ENCODE measurements at places on chromosomes 12 and 14.

DNA sequence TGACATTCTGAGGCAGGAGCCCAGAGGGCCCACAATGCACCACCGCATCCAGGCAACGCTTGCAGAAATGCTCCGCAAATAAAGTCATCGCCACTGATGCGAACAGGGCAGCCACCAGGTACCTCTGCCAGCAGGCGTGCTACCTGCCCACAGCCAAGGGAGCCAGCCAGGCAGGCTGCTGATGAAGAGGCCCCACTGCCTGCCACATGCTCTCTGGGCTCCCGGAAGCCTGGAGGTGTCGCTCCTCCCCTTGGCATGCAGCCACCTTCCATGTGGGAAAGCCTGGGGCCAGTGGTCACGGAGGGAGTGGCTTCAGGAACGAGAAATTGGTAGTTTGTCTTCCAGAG is 14.7 kb downstream of the GPR132 start:
- DNase-seq, result peak; percentile 44

GRCh38 chr12:28939427-28939826 is 209.7 kb upstream of the FAR2 start:
- DNase-seq, result no peak

- no peak for DNase-seq
These were observed 64.9 kb downstream of the DDX51 start for GRCh38 chr12:132079200-132079599.

- DNase-seq, result no peak
These were observed 119.6 kb downstream of the MED13L start for GRCh38 chr12:116157845-116158267.

GRCh38 chr12:69027411-69027881 is 94.5 kb upstream of the CPM start:
- DNase-seq, result no peak

DNA sequence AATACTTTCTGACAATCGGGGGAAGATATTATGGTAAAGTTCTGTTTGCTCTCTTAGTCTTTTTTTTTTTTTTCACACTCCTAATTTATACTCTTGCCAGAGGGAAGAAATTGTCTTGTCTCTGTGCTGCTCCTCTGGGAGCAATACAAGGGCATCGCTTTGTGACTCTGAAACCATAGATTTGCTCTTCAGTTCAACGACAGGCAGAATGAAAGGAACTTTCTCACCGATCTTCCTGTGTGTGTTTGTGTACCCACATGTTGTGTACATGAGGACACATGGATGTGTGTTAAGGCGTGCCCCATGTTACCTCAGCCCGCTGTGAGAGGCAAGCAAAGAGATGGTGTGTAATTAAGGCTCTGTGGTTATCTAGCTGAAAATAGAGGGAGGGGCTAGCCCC is 457.6 kb downstream of the EGLN3 start:
- no peak for DNase-seq

- no peak for DNase-seq
These were observed 106.9 kb downstream of the STXBP6 start for GRCh38 chr14:24943024-24943423.

GRCh38 chr12:71840231-71840847 is 780 bp downstream of the TBC1D15 start:
- DNase-seq, result peak; percentile 45

DNA sequence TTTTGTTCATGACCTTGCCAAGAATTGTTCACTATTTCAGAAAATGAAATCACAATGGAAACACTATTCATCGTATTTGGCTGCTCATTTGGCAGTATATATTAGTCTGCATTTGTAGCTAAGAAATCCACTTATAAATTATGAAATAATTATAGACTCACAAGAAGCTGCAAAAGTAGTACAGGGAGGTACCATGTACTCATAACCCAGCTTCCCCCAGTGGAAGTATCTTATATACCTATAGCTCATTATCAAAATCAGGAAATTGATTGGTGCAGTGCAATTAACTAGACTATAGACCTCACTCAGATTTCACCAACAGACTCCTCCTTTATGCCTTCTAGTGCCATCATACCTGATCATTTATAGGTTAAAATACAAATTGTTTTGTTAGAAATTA is 178.8 kb upstream of the VASH1 start:
- no peak for DNase-seq

DNA sequence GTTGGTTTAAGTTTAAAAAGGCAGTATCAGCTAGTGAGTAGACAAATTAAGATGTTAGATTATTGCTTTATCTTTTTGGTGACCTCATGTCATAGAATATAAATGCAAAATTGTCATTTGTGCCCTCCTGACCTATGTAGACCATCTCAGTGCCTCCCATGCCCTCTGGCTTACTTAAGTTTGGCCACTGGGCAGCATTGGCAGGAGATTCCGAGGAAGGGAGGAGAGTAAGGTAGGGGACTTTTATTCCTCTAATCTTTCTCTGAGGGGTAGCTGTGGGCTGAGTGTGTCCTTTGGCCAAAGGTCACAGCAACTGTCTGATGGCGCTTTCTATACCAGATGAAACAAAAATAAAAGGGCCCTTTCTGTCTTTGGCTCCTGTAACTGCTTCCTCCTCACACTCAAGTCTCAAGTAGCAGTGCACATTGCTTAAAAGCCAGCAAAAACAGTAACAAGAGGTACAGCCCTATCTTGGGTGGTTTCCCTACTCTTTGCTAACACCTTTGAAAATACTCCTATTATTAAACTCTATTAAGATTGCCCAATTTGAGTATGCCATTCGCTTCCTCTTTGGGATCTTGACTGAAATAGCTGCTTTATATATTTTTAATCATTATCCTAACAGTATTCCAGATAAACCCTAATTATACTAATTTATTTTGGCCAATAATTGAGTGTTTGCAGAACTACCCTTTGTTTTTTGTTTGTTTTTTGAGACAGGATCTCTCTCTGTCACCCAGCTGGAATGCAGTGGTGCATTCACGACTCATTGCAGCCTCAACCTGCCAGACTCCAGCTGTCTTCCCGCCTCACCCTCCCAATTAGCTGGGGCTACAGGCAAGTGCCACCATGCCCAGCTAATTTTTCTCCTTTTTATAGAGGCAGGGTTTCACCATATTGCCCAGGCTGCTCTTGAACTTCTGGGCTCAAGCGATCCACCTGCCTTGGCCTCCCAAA is 56.5 kb upstream of the KCNH3 start:
- DNase-seq, result no peak

DNA sequence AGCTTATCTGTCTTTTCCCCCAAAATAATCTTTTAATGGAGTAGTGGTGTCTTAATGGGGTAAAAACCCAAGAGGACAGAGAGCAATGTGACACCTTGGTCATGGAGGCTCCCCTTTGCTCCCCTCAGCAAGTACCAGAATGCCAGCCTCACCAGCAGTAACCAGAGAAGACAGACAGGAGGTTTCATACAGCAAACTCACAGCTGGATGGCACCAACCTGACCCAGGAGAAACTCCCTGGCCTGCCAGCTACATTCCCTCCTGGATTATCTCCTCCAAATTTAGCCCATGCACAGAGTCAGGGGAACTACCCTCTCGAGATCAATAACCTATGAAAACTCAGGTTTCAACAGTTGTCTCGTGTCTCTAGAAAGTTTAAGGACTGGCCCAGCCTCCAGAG is 15.9 kb downstream of the BHLHE41 start:
- no peak for DNase-seq

DNA sequence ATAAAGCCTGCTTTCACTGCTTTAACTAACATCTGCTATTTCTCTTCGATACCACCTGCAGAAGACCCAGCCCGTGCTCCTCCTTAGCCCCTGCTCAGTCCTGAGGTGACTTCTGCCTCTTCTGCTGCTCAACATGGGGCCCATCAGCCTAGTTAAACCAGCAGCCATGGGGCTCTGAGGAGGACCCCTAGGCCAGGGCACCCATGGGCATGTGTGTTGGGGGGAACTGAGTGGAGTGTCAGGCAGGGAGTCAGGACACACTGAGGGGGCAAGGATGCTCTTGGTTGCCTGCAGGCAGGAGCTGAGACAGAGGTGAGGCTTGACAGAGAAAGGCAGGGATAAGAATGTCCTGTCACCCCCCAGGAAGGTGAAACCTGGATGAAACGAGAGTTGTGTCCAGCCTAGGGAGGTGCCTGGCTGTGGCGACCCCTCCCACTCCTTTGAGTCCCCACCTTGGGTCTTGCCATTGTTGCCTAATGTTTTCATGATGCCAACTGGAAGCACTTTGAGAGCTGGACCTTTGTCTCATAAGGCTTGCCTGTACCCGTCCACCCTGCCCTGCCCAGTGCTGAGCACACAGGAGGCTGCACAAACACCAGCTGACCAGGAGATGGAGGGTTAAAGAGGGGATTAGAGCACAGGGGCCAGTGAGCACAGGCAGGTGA is 12.5 kb upstream of the RABGGTA start:
- DNase-seq, result no peak

- DNase-seq, result no peak
These were observed 16.2 kb downstream of the OTX2 start for GRCh38 chr14:56794088-56794556.

DNA sequence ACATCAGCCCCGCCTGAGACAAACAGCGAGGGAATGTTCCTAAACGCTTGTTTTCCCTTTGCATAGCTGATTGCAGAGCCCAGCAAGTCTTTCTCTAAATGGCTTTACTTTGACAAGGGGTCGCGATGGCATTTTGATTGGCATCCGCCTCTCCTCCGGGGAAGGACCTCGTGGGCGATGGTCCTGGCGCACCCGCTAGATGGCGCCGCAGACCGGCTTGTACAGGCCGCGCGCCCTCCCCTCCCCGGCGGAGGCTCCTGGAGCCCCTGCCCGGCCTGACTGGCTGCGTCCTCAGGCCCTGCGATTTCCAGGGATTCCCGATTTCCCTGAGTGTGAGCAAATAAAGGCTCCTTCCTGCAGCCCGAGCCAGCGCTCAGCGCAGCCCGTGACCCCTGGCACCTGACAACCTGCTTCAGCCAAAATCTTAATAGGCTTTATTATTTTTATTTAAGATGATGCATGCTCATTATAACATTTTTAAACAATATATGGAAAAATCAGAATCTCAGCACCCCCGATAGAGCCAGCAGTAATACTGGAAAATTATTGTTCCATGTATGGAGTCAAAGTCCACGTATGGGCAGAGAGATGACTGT is 468.3 kb downstream of the AACS start:
- peak; percentile 14 for DNase-seq

- no peak for DNase-seq
These were observed 6.6 kb downstream of the CAPRIN2 start for GRCh38 chr12:30748147-30748546.

DNA sequence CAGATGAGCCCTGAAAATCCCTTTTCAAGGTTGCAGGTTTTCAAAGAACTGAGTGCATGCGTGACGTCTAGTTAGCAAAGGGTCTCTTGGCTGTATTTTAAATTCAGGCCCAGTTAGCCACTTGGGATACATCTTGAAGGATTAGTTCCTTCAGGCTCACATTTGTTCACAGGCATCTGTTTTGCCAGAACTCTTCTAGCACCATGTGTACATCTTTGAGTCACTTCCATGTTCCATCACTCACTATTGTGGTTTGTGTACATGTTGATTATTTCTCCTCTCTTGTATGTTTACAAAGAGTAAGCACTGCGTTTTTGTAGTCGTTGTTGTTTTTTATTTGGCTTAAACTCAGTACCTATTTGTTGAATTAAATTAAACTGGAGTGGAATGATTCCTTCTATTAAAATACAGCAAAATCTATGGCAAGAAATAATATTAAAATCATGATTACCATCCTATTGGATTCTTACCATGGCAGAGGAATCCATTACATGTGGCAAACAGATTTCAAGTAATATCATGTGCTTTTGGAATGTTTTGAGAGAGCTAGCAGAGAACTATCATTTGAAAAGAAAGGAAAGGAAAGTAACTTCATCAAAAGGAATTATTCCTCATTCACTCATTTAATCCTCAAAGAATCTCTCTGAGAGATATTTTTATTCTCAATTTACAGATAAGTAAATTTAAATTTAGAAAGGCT is 438.9 kb upstream of the FAR2 start:
- no peak for DNase-seq

DNA sequence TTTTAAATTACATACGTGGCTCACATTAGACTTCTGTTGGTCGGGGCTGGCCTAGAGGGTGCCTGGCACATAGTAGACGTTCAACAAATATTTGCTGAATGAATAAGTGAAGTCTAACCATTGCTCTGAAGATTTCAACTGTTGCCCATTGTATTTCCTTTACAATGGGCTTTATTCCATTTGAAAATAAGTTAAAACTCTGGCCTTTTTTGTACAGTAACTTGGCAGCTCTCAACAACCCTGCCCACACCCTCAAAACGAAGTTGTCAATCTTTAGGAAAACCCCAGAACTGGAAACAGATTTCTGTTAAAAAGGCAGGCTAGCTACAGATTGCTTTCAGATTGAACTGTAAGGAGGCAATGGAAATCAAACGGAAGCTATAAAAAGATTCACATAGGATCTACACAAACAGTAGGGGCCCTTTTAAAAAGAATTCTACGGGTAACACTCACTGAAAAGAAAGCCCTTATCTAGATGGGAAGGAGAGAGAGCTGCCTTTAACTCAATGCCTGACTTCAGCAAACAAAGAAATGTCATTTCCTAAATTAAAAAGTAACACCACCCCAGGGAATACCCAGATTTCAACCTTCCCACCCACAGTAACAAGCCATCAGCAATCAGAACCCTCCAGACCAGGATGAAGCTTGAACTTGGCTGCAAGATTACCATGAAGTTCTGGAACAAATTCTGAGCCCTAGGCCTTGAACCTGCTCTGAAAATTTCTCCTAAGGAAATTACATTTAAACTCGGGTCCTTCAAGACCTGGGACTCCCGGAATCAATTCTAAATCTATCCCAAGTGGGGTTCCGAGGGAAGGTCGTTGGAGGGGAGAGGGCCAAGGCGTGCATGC is 1.4 kb downstream of the WSB2 start:
- no peak for DNase-seq

GRCh38 chr12:113154351-113154973 is 4.9 kb downstream of the CFAP73 start:
- no peak for DNase-seq

GRCh38 chr12:27790179-27790578 is 10.1 kb upstream of the MANSC4 start:
- DNase-seq, result no peak

- no peak for DNase-seq
These were observed 114.3 kb downstream of the SNAPC1 start for GRCh38 chr14:61876362-61877034.

GRCh38 chr12:25365340-25365730 is 114.6 kb upstream of the KRAS start:
- no peak for DNase-seq

DNA sequence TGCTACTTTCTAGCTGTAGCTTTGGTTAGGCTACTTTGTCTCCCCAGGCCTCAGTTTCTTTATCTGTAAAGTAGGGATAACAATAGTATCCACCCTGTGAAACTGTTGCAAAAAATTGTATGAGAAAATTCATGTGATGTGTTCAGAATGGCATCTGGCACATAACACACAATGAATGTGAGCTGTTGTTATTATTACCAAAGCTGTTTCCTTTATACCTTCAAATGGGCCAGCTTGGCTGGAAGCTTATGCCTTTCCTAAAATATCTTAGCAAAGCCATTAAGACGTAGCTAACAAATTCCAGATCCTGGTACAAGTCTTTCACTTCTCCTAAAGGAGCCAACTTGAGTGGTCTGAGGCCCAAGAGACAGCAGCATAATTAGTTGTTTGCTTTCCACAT is 25.2 kb upstream of the MANSC4 start:
- DNase-seq, result no peak
